Stimulated activated naive B cell treated with anti-CD40 and anti-IgM and Interleukin-4, amounts not matched to agents 10 μg/mL and 1 μg/mL and 100 μg/mL, for 72 hours (primary cell): ENCODE measurements at places on chromosomes 13 and 19.

GRCh38 chr13:110525328-110526319 is 35.9 kb downstream of the RAB20 start:
- peak; percentile 29 for DNase-seq

DNA sequence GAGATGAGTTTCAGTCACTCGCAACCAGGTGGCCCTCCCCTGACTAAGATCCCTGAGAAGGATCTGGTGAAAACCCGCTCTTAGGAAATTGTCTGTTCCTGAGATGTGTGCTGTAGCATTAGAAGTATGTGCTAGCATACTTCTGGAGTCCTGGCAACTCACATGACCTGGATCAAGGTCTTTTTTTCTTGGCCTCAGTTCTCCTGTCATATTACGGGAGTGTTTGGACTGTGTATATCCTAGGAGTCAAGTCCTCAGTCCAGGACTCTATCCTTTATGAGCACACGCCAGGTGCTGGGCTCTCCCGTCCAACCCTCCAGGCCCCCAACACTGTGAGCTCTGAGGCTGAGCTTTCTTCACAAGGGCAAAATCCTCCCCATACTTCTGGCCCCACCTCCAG is 156.4 kb downstream of the UQCRFS1 start:
- no peak for DNase-seq

GRCh38 chr13:96090240-96091101 is 564 bp downstream of the HS6ST3 start:
- no peak for DNase-seq

GRCh38 chr19:44765033-44765948 is 12.4 kb upstream of the CBLC start:
- no peak for DNase-seq

- no peak for DNase-seq
These were observed 2.4 kb downstream of the CTXN1 start for GRCh38 chr19:7923295-7924191.

DNA sequence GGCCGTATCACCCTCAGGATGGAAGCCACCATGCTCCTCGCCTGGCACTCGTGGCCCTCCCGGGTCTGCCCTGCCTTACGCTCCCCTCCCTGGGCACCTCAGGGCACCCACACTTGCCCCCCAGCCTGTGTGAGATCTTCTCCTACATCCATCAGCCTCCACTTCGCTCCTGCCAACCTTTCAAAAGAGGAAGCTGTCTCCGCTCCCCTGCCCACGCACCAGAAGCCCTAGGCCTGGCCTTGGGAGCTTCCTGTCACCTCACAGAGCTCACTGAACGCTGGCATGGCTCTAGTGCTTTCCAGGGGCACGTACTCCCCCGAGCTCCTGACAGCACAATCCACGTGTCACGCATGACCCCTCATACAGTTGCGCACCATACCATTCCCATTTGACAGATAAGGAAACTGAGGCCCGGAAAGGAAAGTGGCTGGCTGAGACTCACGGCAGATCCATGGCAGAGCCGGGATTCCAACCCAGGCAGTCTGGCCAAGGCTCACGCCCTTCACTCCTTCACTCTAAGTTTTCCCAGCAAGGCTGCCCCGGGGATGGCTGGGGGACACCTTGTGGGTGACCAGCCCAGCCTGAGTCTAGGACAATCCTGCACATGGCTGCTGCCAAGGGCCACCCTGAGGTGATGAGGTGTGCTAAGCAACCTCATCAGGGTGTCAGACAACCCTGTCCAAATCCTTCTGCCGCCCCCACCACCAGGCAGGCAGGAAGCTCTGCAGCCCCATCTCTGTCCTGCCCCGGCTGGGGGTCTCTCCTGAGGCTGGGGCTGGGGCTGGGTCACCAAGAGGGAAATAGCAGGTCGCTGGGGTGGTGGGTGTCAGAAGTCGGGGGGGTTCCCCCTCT is 19.3 kb downstream of the PPP1R12C start:
- DNase-seq: no peak

GRCh38 chr13:111519041-111519440 is 198.6 kb downstream of the TEX29 start:
- no peak for DNase-seq
